ENCODE measurements at places on chromosomes 5 and 9.
A peak's percentile ranks its signal among the peaks of the same experiment; 100 is the strongest.

GRCh38 chr5:159510282-159510681 lies 180.0 kb upstream of the IL12B start:
- no peak for DNase-seq

DNA sequence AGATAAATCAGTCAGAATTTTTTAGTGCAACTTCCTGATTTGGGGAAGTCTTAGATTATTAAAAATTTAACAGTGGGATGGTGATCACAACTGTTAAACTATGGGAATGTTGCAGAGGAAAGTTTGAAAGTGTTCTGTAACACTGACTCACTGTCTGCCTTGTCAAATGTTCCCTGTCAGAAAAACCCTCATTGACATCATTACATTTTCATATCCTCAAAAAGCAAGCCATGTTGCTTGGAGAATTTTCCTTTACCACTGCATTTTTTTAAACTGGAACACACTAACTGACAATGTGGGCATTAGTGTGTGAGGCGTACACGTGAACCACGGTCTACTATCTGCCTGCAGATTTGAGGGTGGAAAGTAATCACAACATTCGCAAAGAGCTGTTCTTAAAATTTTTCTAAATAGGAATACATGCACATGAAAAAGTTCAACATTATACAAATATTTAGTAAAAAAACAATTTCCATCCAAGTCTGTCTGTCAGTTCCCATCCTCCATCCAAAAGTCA lies 28.6 kb upstream of the IL7R start:
- no peak for DNase-seq

DNA sequence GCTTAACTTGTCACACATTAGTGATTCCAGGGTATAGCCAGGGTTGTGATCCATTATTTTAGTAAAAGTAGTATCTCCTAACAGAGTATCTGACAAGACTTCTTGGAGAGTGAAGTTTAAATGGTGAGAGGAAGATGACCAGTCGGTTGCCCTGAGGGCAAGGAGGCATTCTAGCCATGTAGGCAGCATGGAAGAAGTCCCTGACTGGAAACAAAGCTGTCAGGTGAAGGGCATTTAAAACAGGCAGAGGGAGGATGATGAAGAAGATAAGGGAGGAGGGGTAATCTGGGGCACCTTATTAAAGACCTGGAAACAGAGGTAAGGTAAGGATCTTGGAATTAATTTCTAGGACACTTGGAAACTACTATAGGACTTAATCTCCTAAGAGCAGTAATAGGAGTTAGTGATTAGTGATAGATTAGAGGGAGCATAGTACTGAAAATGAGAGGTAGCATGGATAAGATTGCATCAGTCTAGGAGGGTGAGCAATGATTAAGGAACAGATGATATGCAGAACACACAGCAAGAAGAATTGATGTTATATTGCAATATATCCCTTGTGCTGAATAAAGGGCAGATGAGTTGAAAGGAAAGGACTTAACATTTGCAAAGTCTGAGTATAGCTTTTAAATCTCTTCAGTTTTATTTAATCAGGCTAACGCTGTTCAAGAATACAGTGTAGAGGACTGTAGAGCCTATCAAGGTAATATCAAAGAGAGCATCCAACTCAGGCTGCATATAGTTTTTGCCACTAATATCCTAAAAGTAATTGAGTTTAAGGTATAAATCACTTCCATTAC lies 9.6 kb downstream of the KIF2A start:
- no peak for DNase-seq

- DNase-seq = no peak
Observed at GRCh38 chr5:173429489-173430150, 101.4 kb upstream of the STC2 start.

DNA sequence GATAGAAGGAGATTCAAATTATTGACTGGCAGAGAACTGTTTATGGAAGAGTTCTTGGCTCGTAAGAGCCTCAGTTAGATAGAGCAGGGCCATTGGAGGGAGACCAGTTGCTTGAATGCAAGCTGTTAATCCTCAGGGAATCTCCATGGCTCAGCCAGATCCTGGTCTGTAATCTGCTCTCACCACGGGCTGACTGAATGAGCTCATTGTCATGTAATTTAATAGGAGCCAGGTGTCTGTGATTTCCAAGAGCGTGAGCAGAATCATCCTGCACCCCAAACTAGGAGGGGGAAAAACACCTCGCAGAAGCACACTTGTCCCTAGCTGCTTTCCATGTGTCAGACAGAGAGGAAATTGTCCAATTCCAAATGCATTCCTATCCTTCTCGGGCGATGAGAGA lies 19.1 kb upstream of the KCNMB1 start:
- no peak for DNase-seq

DNA sequence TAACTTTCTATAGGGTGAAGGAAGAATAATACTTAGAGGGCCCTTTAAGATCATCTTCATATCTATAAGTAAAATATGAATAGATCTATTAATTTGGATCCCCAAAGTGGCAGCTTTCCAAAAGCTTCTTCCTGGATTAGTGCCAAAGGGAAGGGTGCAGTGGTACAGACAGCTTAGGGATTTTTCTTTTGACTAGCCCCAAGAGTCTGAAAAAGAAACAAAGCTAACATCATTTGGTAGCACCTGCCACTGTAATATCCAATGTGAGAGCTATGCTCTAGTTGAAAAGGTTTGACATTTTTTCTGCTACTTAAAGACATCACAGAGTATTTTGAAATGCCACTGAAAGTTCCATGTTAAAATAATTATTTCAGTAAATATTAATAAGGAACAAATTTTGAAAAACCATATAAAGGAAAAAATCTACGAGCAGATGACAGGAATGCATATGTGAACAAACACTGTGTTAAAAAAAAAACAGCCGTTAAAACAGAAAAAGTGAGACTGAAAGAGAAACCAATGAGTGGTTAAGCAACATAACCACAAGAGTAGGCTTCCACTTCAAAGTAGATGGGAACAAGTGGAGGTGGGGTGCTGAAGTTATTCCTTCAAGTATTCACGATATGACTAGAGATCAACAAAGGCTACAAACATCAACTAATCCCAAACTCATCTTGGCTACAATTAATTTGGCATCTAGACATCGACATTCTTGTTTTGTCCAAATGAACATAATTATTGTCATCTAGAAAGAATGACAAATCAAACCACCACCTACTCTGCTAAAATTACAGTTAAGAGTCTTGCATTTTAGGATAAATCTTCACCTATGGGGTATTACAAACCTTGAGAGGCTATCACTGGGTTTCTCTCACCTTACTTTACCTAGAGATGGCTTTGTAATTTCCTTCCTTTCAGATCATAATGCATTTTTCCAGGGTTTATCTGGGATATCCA lies 137.5 kb downstream of the CPLANE1 start:
- no peak for DNase-seq

- no peak for DNase-seq
Observed at GRCh38 chr5:140596321-140596741, 31.7 kb downstream of the SLC35A4 start.

DNA sequence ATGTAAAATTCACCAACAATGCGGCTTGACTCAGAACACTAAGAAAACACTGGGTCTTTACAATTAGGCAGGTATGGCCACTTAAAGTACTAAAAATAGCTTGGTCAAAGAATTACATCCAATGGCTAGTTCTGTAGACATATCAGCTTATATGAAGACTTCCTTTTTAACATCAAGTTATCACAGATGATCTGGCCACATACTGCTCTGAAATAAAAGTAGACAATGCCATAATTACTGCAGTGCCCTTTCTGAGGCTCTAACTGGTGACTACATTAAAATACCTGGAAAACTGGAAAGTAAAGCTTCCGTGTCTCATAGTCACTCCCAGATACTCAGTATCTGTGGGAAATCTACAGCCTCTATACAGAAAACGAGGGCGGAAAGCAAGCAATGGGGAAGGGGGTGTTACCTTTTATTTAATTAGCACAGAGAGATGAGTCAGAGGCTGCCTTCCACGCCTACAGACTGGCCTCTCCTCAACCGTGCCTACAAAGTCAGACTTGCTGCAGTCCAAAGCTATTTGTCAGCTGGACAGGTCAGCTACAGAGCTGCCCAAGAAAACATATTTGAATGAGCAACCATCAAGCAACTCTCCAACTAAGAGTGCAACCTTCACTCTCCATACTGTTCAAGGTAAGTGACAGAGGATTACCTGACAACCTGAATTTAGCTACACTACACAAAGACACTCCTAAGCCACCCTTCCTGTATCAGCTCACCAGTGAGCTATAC lies 8.7 kb downstream of the SERINC5 start:
- DNase-seq = no peak

DNA sequence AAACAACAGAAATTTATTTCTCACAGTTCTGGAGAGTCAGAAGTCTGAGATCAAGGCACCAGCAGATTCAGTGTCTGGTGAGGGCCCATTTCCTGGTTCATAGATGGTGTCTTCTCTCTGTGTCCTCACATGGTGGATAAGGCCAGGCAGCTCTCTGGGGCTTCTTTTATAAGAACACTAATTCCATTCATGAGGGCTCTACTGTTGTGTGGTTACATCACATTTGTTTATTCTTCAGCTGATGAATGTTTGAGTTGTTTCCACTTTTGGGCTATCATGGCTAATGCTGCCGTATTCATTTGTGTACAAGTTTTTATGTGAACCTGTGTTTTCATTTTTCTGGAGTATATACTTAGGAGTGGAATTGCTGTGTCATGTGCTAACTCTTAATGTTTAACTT lies 35.2 kb downstream of the DDX4 start:
- DNase-seq = no peak

GRCh38 chr9:123640792-123641222 lies 284.8 kb downstream of the CRB2 start:
- no peak for DNase-seq

GRCh38 chr5:42228279-42228678 lies 195.0 kb upstream of the GHR start:
- DNase-seq = no peak

GRCh38 chr5:9454012-9454481 lies 91.8 kb downstream of the SEMA5A start:
- DNase-seq = no peak

DNA sequence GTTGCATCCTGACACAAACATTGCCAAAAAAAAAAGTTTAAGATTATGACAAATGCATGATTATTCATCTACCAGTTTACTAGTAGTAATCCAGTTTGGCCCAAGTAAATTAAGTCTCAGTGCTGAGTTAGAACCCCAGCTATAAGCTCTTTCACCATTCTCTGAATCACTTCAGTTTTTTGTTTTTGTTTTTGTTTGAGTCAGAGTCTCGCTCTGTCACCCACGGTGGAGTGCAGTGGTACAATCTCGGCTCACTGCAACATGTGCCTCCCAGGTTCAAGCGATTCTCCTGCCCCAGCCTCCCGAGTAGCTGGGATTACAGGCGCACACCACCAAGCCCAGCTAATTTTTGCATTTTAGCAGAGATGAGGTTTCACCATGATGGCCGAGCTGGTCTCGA lies 1.5 kb upstream of the PCYOX1L start:
- no peak for DNase-seq

GRCh38 chr9:113741886-113742854 lies 133.9 kb upstream of the ZNF618 start:
- no peak for DNase-seq

DNA sequence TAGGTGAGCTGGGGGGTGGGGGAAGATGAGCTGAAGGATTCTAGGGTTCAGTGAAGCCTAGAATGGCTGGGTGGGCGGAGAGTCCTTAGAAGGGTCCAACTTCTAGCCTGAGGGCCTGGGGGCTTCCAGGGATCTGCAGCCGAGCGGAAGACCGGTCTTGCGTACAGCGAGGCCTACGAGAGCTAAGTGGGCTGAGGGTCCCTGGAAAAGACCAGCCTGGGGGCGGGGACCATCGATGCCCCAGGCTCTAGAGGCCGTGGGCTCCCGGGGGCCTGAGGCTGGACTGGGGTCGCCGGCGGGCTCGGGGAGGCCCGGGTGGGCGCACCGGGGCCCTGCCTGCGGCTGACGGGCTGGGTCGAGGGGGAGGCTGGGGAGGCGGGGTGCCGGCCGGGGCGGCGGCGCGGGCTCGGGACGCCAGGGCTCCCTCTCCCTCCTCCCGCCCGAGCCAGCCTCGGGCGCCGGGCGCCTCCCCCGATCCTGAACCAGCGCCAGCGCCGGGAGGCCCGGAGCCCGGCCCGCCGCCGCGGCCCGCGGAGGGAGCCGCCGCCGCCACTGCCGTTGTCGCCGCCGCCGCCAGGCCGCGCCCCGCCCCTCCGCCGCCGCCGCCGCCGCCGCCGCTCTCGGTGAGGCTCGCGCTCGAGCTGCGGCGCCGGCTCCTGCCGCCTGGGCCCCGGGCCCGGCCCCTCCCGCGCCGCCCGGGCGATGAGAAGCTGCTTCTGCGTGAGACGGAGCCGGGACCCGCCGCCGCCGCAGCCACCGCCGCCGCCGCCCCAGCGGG lies at the start of gene MVB12B:
MVB12B (plus strand) TSS at position 602 of the 778 bp plus-strand sequence; CDS start at position 703, 101 bp downstream.
- peak; percentile 85 for DNase-seq

GRCh38 chr9:8419596-8420275 lies 620.2 kb upstream of the DMAC1 start:
- DNase-seq = no peak

DNA sequence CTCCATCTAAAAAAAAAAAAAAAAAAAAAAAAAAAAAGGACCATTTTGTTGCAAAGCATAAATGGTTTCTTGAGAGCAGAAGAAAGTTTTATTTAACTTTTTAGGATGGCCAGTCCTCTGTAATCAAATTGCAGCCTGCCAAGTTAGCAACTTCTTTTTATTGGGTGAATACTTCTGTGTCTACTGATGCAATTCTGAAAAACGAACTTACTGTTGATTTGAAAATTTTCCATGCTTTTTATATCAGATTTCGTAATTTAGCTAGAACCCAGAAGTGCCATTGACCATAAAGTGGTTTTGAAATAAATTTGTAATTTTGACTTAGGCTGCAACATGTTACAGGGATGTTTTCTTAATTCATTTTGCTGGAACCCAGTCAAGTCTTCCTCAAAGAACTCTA lies 269.1 kb upstream of the ACTBL2 start:
- no peak for DNase-seq

DNA sequence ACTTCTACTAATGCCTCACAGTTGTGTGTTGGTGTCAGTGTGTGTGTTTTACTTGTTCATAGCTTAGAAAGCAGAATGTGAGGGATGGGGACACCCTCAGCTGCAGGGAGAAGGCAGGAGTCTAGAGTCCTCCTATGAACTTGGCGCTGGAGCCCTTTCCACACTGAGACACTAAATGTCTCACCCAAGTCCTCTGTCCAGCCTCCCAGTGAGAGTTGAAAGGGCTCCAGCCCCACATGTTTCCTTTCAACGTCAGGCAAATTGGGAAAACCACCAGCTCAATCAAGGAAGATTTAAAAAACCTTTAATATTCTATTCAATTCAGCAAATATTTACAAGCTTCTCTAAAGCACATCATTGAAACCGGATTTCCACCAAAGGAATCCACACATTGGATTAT lies 167.6 kb upstream of the MSX2 start:
- no peak for DNase-seq

DNA sequence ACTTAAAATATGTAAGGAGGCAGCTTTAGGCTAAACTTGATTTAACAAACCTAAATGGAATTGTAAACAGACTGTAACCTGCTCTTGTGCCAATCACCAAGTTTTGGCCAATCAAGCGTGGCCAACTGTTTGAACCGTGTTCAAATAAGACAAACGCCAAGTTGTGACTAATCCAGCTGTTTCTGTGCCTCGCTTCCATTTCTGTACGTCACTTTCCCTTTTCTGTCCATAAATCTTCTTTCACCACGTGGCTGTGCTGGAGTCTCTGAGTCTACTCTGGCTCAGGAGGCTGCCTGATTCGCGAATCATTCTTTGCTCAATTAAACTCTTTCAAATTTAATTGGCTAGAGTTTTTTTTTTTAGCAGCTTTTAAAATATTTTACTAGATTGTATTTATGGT lies 71.3 kb downstream of the LIX1 start:
- no peak for DNase-seq

All from frontal cortex (tissue), 4 donors.